HuH-7.5 (cell line): ENCODE measurements at places on chromosomes 7 and 10.

DNA sequence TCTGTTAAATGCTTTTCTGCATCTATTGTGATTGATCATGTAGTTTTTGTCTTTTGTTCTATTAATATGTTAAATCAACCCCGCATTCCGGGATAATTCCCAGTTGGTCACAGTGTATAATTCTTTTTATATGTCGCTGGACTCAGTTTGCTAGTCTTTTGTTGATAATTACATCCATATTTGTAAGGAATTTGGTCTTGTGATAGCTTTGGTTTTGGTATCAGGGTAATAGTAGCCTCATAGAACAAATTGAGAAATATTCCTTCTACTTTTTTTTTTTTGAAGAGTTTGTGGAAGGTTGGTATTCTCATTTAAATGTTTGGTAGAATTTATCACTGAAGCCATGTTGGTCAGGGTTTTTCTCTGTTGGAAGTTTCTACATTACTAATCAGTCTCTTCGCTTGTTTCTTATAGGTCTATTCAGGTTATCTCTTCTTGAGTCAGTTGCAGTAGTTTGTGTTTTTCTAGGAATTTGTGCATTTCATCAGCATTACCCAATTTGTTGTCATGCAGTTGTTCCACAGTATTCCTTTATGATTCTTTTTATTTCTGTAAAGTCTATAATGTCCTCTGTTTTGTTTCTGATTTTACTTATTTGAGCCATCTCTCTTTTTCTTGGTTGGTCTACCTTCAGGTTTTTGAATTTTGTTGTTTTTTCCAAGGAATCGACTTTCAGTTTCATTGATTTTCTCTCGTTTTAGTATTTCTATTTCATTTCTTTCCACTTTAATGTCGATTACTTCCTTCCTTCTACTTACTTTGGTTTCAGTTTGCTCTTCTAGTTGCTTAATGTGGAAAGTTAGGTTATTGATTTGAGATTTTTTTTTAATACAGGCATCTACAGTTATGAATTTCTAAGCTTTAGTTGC lies 64.6 kb upstream of the GJD4 start:
- no peak for DNase-seq

DNA sequence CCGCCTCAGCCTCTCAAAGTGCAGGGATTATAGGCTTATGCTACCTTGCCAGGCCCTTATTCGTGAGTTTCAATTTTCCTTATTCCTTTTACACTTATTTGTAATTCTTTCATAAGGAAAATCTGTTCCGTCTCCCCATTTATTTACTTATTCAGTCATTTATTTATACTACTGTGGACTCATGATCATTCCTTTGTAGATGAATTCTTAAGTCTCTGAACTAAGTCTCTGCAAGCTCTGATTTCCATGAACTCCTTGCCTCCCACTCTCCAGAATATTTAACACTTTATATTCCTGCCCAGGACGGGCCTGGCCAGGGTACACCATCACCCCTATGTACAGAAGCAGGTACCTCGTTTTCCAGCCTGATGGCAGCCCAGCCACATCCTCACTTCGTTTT lies 39.4 kb downstream of the PFKFB3 start:
- DNase-seq: no peak

DNA sequence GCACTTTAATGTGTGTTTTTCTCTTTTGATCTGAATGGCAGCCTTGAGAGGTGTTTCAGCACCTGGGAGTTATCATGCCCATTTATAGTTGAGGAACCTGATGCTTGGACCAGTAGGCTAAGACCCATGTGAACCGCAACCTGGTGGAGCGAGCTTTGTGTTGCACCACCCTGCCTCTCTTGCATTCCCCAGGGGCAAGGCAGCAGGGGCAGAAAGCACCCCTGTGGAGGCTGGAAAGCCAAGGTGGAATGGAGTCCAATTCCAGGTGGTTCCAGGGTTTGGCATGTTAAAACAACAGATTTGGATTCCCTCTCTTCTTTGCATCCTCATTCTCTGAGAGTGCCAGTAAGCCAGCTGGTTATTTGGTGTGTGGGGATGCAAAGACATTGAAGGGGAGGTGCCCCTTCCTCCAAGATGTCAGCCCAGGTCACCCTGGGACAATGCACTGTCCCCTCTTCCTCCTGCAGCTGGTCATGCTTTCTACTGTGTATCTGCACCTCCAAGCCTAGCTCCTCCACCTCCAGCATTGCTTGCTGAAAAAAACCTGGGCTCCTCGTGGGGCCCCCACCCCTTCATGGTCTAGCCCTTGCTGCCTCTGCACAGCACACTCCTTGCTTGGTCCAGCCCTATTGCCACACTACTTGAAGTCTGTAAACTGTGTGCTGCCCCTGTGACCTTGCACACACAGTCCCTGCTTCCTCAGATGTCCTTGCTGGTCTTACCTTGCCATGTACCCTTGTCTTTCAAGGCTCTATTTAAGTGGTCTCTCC lies 5.6 kb upstream of the CDH23 start:
- DNase-seq: no peak

- no peak for DNase-seq
These were observed 39.9 kb upstream of the ZNF107 start for GRCh38 chr7:64626083-64626469.

- no peak for DNase-seq
These were observed 17.4 kb downstream of the C7orf57 start for GRCh38 chr7:48052748-48053147.
